ENCODE measurements at places on chromosomes 16 and 17. TPM values are rescaled to one million over a fixed set of nuclear protein-coding genes. Genes with fewer than 3 reads are reported as not detected.

Gene MTSS2
- polyA plus RNA-seq, result 41.6 TPM

Gene SLC13A5
- polyA plus RNA-seq, result 3.3 TPM

Gene KRTAP3-2
- not detected for polyA plus RNA-seq

Gene COL1A1
- polyA plus RNA-seq, result 397 TPM

Gene NPIPA7
- polyA plus RNA-seq, result 19.0 TPM

Gene PRPSAP1
- 95.9 TPM for polyA plus RNA-seq

Gene LCAT
- 21.9 TPM for polyA plus RNA-seq

Gene SAT2
- 136 TPM for polyA plus RNA-seq

Gene KIF18B
- 19.7 TPM for polyA plus RNA-seq

GRCh38 chr16:3112881-3113574, 642 bp downstream of the ZNF205 start:
- DNase-seq, result no peak

- DNase-seq, result no peak
Measured at GRCh38 chr16:69410219-69410990, 14.0 kb upstream of the CYB5B start.

- no peak for DNase-seq
Measured at GRCh38 chr17:42111871-42112551, 503 bp downstream of the DHX58 start.

DNA sequence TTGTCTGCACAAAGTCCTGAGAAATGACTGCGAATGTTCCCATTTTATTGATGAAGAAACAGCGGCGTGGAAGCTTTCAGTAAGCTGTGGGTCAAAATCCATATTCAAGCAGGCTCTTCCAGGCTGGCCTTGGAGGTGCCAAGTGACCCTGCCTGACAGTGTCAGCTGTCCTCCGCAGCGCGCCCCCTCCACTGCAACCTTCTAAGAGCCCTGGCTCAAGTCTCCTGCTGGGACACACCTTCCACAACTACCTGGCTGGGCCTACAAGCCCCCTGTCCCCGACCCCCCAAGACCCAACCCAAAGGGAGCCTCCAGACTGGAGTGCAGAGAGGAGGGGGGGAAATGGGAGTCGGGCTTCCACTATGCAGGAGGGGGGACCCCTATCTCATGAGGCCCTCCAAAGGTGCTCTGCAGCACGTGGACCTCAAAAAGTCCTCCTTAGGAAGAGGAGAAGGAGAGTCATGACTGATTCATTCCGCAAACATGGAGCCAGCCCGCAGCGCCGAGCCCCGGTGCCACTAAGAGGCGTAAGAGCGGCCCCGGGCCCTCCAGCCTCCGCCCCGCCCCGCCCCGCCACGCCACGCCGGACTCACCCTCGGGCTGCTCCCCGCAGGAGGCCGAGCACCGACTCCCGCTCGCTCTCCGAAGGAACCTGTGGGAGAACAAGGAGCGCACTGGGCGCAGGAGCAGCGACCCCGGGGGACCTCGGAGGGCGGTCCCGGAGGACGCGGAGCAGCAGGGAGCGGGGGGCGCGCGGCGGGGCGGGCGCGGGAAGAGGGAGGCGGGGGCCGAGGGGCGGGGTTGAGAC, 574 bp downstream of the MPP3 start:
- no peak for DNase-seq

- DNase-seq, result no peak
Measured at GRCh38 chr17:80612997-80613731, 68.5 kb downstream of the RPTOR start.

GRCh38 chr16:28572696-28573510, 19.2 kb downstream of the SGF29 start:
- DNase-seq, result peak; percentile 79

GRCh38 chr17:57121308-57122042, 36.4 kb downstream of the AKAP1 start:
- peak; percentile 52 for DNase-seq

DNA sequence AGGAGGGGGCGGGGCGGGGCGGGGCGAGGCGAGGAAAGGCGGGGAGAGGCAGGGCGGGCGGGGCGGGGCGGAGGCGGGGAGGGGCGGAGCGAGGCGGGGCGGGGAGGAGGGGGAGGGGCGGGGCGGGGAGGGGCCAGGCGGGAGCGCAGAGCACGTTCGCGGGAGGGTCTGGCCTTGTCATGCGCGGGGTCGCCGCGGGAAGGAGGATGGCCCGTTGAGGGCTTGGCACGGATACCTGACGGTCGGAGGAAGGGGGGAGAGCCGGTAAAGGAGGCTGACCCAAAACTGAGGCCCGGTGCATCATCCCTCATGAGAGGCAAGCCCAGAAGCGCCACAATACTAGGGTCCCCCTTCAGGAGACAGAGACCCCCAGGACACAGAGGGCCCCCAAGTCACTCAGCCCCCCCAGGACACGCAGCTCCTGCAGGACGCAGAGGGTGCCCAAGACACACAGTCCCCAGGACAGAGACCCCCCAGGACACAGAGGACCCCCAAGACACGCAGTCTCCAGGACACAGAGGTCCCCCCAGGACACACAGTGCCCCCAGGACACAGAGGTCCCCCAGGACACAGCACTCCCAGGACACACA, 593 bp upstream of the WDR45B start:
- DNase-seq, result no peak

DNA sequence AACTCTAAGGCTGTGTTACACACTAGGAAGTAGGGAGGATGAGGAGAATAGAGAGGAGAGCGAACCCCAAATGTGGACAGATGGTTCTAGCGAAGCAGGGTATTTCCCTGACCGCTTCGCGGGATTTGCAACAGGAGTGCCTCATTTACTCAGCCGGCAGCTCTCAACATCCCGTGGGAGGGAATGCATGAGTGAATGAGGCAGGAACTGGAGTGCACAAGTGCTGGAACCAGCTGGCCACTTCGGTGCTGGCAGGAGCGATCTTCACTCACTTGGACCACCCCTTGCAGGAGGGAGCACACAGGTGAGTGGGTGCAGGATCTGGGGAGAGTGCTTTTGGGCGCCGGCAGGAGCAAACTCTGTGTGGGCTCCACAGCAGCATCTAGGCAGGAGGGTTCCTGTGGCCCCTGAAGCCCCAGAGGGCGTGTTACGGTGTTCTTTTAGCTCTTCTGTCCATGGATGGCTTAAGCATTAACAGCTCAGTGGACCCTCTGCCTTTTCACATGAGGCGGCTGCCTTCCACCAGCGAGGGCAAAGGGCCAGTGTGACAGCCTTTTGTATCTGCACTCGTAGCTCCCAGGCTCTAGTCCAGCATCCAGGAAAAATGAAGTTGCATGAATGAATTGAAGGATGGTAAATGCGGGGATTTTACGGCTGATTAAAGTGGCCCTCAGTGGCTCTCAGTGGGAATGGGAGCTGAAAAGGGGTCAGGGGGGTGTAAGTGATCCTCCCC, 17.4 kb upstream of the ZNHIT3 start:
- no peak for DNase-seq

DNA sequence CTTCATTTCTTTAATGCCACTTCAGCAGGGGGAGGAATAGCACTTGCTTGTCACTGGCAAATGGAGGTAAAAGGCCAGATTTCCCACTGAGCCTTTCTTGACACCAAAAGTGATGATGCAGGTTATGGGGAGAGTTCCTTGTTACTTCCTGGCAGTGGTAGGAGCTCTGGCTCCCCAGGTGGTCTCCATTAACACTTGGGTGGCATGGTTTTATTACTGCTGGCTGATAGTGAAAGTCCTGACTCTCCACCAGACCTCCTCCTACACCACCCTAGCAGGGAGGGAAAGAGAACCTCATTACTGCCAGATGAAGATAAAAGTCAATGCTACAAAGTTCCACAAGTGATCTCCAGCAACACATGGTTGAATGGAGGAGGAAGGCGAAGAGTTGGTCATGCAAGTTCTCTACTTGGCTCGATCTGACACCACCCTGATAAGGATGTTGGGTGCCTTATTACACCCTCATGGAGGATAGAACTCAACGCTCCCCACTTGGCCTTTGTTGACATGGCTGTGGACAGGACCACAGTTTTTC, 152.7 kb upstream of the GNAO1 start:
- DNase-seq, result no peak

DNA sequence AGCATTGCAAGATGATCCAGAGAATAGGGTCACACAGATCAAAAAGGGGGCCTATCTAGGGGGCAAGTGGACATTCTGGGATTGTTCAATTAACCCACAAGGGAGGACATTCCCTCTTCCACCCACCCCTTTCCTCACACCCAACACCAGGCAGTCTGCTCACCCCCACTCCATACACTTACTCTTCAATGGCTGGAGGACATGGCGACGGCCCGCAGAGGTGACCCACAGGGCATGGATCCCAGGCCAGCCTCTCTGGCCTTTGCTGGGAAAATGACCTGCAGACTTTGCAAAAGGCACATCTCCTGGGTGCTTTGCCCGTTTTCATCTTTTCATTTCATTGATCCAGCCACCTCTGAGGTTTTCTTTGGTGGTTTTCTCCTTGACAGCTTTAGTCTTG, 1.7 kb upstream of the CACNG5 start:
- DNase-seq, result no peak

DNA sequence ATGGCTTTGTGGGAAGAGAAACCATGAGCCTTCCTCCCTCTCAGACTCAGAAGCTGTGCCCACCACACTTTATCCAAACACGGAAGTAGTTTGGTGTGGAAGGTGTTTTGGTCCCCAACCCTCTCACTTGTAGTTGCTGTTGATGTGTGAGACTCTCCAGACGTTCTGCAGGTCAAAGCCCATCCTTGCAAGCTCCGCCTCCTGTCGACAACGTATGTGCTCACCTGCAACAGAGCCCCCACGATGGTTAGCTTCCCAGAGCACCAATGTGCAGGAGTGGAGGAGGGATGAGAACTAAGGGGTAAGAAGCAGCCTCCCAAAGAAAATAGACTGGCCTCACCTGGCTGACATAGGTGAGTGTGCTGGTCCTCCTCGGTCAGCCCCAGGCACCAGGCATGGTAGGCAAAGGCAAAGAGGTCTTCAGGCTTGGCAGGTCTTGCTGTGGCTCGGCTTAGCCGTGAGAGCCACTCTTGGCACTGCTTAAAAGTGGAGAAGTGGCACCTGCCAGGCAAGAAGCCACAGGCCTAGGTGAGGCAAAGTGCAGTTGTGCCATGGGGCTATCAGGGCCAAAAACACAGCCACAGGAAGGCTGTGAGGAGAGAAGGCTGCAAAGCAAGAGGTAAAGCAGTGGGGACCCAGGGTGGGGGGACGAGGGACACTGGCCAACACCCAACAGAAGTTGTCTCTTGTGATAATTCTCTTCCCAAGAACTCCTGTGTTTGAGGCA, 5.9 kb downstream of the MTMR4 start:
- no peak for DNase-seq

GRCh38 chr16:30053376-30054015, 12.1 kb upstream of the ALDOA start:
- no peak for DNase-seq

DNA sequence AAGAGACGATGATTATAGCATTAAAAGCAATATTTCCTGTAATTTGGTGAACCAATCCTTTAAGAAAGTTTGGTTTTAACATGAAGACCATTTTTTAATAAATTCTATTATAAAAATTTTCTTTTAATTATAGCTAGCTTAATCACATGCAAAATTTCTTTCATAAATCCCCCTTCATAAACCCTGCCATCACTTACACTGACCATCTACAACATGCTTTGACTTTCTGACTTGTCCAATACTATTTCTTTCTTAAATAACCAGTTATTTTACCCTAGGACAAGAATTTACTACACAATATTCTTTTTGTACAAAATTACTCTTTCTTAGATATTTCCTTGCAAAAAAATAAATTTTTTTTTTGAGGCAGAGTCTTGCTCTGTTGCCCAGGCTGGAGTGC, 1334.8 kb downstream of the CDH11 start:
- no peak for DNase-seq

- no peak for DNase-seq
Measured at GRCh38 chr16:71371237-71371636, 12.7 kb downstream of the CALB2 start.

DNA sequence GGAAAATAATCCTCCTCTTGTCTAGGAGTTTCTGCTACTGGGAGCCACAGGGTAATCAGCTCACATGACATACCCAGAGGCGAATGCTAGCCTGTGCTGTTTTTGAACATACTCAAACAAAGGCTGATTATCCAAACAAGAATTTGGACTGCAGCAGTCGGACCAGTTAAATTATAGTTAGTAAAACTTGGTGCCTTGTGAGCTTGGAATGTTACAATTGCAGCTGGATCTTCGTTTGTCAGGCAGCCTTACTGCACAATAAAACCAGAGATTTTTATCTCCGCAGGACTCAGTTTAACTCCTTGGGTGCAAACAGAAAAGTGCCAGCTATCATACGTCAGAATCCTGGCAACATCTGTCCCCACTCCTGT, 163.8 kb upstream of the TBX2 start:
- DNase-seq, result no peak

DNA sequence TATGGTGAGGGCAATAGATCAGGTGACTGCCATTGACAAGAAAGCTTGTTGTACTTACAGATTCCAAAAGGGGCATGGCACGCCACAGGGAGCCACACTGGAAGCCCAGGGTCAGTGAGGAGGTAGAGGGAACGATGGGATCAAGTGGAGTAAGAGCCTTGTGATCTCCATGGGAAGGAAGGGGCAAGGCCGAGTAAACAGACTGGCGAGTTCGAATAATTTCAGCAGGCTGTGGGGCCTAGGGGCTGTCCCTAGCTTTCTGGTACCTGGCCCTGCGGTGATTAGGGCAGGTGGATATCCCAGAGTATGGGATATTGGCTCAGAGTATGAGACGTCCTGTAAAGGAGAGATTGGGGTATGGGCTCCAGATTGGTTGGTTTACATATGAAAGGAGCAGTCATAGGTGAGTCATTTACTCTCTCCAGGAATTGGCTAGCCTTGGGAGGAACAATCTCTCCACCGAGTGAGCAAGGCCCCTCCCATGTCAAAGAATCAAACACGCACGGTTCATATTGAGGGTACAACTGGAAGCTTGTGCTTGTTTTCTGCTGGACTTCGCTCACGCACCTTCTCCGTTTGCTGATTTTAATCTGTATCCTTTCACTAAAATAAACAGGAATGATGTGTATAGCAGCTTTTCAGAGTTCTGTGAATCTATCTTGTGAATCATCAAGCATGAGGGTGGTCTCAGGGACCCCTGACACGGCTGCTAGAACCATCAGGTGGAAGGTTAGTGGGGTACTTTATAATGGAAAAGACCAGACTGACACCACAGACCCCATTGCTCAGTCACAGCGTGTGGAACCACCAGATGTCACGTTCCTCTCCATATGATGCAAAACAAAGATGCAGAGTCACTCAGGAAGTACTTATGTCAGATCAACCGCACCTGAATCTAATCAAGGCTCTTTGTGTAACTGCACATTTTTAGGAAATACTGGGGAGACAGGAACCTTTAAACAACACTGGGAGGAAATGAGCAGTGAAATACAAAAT, 27.9 kb downstream of the GABARAPL2 start:
- no peak for DNase-seq

GRCh38 chr17:50517011-50517410, 8.8 kb downstream of the MYCBPAP start:
- no peak for DNase-seq

Data from left kidney (tissue), 8 donors.